Activated CD4-positive, alpha-beta T cell treated with anti-CD3 and anti-CD28 coated beads for 4 hours (primary cell): ENCODE measurements at places on chromosomes 11 and 22.

DNA sequence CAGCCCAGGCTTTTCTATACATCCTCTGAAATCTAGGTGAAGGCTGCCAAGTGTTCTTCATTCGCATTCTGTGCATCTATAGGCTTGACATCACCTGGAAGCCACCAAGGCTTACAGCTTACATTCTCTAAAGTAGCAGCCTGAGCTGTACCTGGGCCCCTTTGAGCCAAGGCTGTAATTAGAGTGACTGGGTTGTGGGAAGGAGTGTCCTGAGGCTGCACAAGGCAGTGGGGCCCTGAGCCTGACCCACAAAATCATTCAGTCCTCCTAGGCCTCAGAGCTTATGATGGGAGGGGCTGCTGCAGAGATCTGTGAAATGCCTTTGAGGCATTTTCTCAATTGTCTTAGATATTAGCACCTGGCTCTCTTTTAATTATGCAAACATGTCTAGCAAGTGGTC lies 33.0 kb upstream of the RDX start:
- no peak for DNase-seq

DNA sequence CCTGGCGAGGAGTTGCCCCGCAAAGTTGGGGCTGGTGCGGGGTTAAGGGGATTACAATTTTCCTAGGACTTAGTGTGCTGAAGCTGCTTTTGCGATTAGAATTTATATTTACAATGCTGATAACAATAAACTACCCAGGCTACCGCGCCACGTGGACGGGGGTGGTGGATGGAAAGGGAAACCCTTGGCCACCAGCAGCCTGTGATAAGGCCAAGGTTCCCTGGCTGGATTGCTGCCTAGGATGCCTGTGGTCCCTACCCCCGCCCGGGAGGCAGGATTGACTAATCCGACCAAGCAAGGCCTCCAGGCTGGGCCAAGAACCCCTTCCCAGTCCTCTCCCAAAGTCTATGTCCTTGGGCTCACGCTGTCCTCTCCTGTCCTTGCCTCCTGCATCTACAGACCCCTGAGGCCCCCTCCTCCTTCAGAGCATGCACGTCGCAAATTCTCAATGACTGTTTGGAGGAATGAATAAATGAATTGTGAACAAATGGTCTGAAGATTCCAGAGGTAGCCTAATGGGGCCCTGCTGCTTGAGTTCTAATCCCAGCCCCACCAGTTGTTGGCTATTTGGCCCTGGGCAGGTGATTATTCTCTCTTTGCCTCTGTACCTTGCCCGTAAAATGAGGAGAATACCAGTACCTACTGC lies 7.6 kb upstream of the CHKA start:
- DNase-seq: no peak

GRCh38 chr11:984546-984945 lies 52.0 kb downstream of the MUC6 start:
- no peak for DNase-seq

- DNase-seq: no peak
These were observed 23.7 kb upstream of the ARFGAP3 start for GRCh38 chr22:42880815-42881214.

DNA sequence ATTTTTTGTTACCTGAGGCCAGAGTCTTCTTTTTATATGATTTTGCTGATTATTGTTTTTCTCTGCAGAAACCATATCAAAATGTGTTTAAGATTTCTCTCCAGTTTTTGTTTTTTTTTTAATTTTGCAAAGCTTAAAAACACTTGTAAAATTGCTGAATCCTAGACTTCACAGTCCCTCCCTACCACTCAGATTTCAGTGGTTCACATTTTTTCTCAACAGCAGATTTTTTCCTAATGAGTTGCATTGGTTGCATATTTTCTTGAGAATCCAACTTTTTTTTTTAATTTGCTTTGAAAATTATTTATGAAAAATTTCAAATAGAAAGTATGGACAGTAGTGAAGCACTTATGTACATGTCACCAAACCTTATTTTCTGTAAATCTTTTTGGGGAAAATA lies 5.8 kb downstream of the ARL14EP start:
- no peak for DNase-seq

DNA sequence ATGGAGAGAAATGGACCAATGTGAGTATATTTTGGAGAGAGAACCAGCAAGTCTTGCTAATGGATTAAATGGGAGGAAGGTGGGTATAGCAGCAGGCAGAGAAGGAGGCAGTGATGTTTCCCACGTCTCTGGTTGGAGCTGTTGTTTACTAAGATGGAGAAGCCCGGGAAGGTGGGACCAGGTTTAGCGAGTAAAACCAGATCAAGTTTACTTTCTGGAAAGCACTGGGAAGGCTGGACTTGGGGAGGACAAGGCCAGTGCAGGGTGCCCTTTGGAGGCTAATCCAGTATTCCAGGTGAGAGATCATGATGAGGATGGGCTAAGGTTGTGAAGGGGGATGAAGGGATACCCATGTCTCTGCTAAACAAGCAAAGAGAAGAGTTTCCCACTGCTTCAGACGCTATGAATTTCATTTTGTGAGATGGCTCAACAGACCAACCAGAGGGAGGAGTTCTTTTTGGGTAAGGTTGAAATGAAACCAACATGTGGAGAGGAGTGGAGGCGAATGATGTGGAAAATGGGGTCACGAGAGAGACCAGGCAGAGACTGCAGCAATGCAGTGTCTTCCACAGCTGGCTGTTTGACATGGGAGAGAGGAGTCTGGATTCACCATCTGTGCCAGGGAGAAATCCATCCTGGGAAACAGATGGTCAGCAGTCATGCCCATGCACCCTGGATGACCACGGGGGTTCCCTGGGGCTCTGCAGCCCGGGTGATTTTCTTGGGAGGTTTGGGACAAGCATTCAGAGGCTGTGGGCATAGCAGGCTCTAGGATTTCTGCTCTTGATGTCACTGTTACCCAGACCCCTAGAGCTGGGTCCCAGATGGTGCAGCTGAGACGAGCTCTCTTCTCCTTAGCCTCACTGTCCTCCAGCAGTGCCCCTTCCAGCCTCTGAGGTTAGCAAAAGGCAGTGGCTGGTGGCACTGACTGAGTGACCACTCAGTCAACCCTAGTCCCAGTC lies 24.9 kb downstream of the COMMD9 start:
- no peak for DNase-seq

GRCh38 chr11:75782540-75783263 lies 14.1 kb downstream of the DGAT2 start:
- no peak for DNase-seq

- DNase-seq: no peak
These were observed 171.9 kb downstream of the SHANK2 start for GRCh38 chr11:71080239-71081097.

GRCh38 chr11:83682611-83682973 lies 396.4 kb upstream of the CCDC90B start:
- DNase-seq: no peak
